ENCODE measurements at places on chromosomes 5 and 9.

- no peak for DNase-seq
Observed at GRCh38 chr9:94796687-94797086, 70.2 kb downstream of the AOPEP start.

- no peak for DNase-seq
Observed at GRCh38 chr5:100901821-100902341, 1.2 kb downstream of the ST8SIA4 start.

GRCh38 chr5:2240118-2240904 is 357.6 kb upstream of the IRX4 start:
- DNase-seq, result no peak

GRCh38 chr9:3398232-3398648 is 127.6 kb downstream of the RFX3 start:
- DNase-seq, result no peak

DNA sequence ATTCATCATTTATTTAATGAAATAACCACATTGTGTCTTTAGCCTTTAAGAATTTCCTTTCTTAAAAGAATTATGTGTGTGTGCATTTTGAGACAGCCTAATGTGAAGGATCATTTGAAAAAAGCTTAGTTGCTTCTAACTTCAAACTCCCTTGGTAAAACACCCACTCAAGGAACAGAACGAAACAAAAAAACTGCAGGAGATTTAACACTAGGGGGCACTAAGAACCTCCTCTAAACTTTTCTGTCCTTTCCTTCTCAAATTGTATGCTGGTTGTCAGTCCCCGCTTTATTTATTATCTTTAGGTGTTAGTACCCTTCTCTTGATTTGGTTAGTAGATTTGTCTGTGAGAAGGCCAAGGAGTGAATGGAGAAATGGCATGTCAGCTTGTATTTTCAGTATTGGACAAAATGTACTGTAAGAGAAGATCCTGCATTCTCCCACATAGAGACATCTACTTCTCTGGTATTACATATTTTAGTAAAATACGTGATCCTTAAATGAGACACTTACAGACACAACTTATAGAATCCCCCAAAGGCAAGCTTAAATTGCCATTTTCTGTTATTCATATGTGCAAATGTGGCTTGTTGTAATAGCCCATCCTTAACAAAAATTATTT is 229.7 kb downstream of the MRPS30 start:
- no peak for DNase-seq

- no peak for DNase-seq
Observed at GRCh38 chr5:14922456-14922855, 50.9 kb upstream of the ANKH start.

GRCh38 chr5:172264815-172265395 is 18.7 kb downstream of the UBTD2 start:
- no peak for DNase-seq

- DNase-seq, result no peak
Observed at GRCh38 chr9:22829236-22829635, 382.6 kb downstream of the DMRTA1 start.

DNA sequence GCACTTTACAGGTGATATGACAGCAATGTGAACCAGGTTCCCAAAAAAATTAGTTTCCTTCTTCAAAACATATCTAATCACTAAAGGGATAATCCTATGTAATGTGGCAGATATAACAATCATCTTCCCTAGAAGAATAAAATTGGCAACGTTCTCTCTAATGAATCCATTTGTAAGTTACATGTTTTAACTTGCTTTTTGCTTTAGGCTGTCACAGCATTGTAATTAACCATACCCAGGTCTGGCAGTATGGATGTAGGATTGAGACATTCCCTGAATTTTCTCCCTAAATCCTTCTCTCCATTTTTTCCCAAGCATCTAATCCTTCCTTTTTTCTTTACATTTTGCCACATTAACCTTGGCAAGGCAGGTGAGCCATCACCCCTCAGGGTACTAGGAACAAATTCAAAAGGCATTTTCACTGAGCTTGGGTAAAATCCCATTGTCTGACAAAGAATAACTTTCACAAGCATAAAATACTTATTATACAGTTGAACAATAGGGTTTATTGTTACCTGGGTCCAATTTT is 548.3 kb downstream of the SEMA5A start:
- DNase-seq, result no peak

- DNase-seq, result no peak
Observed at GRCh38 chr5:157606046-157606445, 30.5 kb upstream of the ADAM19 start.

DNA sequence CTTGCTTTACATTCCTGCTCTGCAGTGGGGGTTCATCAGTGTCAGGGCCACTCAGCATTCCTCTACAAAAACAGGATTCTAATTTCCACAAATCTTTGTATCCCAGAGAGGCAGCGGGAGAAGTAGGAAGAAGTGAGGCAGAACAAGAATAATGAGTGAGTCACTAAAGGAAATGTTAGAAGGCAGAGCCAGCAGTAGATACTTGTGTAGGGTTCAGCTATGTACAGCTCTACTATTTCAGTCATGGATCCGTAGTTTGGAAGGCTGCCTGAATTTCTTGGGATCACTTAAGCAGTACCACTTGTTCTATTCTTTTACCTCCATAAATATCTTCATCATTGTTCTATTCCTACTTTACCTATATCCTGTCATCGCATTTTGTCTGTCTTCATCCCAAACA is 246.3 kb upstream of the TLE4 start:
- no peak for DNase-seq

GRCh38 chr9:97852001-97852398 is 1.0 kb upstream of the FOXE1 start:
- no peak for DNase-seq

DNA sequence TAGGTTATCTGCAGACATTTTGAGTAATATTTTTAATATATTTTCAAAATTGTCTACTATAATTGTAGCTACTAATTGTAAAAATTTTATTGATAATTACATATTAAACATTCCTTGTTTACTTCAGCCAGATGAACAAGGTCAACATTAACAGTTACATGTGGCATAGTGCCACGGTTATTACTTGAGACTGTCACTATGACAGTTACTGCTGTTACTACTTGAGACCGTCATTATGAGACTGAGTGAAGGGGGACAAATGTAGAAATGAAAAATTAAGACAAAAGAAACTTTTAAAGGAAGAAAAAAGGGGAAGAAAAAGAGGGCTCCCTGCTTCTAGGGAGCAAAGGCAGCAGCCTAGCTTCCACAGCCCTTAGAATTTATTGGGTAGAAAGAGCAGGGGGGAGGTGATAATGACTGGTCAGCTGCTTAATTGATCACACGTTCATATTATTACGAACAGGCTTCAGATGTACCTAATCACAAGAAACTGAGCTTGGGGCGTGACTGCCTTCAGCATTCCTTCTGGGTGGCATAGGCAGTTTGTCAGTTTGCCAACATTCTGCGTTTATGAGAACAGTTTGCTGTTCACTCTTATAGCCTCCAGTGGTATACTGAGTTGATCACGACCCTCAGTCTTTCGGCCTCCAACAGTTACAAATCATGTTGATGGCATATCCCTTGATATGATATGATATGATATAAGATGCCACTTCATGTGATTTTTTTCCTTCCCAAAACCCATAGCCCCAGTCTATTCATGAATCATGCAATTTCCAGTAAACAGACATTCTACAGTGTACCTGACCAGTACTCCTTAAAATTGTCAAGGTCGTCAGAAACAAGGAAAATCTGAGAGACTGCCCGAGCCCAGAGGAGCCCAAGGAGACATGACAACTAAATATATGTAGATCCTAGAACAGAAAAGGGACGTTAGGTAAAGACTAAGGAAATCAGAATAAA is 13.1 kb downstream of the MARCHF6 start:
- DNase-seq, result no peak

GRCh38 chr5:96247097-96247701 is 185.8 kb downstream of the PCSK1 start:
- DNase-seq, result no peak

- DNase-seq, result no peak
Observed at GRCh38 chr5:28855626-28856025, 1817.2 kb upstream of the CDH9 start.

DNA sequence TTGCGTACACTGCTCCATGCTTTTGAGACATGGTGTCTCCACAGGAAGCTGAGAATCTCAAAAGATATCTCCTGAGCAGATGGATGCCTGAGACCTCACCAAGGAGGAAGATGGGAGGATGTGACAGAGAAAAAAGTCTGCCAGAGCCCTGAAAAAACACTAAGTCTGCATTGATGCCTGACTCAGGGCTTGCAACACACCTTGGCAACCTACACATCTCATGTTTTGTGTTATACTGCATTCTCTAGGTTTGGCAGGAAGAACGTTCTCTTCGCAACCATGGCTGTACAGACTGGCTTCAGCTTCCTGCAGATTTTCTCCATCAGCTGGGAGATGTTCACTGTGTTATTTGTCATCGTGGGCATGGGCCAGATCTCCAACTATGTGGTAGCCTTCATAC is 19.2 kb downstream of the SLC22A4 start:
- no peak for DNase-seq

DNA sequence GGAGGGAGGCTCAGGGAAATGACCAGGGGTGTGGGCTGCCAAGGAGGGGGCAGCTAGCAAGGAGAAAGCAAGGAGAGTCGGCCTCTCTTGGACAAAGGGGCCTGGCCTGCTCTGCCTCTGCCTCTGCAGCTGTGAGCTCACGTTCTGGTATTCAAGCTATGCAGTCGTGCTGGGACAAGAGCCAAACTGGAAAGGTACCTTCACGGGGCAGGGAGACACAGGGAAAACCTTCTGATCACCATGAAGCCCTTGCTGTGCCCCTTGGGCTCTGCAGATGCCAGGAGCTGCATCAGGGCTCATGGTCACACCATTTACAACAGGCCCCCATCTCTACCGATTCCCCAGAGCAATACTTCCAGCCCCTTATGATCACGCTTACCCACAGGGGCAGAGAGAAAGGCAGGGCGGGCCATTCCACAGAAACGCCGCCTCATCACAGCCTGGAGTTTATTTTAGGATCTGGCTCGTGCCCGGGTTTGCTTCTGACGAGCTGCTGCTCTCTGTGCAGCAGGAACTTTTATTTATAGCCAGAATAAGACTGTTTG is 63.2 kb downstream of the PRRT1B start:
- DNase-seq, result no peak

DNA sequence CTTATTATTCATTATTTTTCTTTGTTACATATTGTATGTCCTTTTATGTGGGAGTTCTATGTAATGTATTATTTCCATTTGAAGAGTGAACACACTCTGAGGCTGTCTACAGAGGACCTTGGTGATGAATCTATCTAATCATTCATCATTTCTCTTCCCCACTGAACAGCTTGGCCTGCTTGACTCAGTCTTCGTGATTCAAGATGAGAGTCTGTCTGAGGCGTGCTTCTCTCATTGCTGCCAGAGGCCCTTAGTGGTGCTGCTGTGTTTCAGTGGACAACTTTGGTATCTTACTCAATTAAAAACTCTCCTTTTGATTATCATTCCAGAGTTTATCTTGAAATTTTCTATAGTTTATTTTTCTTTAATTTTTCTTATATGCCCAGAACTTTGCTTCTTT is 318.1 kb upstream of the DAB2 start:
- no peak for DNase-seq

- no peak for DNase-seq
Observed at GRCh38 chr5:76166886-76167576, 83.8 kb downstream of the SV2C start.

- DNase-seq, result no peak
Observed at GRCh38 chr5:12023614-12024241, 119.5 kb upstream of the CTNND2 start.
